Stimulated activated CD4-positive, alpha-beta T cell treated with anti-CD3 and anti-CD28 coated beads, Interleukin-2, amount 100 ng/mL, for 24 hours (primary cell): ENCODE measurements at places on chromosomes 2 and 18.
A peak's percentile ranks its signal among the peaks of the same experiment; 100 is the strongest.

GRCh38 chr2:53793261-53793660 lies 6.4 kb downstream of the ERLEC1 start:
- DNase-seq, result no peak

- no peak for DNase-seq
These were observed 647.8 kb upstream of the SLC39A10 start for GRCh38 chr2:195009202-195009601.

GRCh38 chr2:69549421-69549820 lies 94.1 kb downstream of the AAK1 start:
- DNase-seq, result no peak

- DNase-seq, result no peak
These were observed 73.1 kb downstream of the RTN4 start for GRCh38 chr2:54977149-54977548.

DNA sequence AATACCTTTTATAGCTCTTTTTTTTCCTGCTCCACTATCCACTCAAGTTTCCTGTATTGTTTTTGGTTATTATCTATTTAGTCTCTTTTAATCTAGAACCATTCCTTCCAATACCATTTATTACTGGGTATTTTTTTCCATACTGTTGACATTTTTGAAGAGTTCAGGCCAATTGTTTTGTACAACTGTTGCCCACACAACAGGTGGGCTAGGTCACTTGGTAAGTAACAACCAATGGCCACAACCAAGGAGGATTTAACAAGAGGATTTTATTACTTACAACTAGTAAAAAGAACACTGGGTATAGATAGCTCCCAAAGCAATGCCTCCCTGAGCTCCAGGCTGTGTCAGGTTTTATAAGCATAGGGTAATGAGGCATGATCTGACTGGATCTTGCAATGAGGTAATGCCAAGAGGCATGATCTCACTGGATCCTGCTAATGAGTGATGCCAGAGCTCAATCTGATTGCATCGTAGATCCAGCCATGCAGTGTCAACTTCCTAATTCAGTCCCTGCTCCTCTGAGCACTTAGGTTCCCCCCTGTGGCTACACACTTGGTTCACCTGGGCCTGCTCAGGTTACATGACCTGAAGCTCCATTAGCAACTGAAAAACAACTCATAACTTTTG lies 7.1 kb upstream of the CEP68 start:
- DNase-seq, result no peak

DNA sequence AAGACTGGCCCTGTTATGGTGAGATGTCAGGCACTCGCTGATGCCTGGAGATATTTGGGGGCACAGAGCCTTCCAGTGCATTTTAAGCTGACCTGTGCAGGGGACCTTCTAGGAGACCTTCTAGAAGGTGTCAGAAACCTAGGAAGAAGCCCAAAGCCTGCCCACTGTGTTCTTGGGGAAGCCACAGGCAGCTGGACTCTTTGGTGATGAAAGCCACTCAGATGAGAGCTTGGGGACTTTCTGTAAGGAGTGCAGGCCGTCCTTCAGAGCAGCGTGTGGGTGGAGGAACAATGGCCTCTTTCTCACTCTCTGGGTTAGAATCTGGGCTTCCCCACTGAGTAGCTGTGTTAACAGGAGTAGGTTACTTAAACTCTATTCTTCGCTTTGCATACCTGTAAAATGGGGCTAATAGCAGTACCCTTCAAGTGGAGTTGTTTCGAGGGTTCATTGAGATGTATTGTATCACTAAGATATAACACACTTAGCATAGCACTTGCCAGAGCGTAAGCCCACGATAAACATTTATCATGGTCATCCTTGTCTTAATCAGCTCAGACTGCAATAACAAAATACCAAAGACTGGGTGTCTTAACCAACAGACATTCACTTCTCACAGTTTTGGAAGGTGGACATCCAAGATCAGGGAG lies 322.3 kb upstream of the EPAS1 start:
- DNase-seq, result no peak

- DNase-seq, result no peak
These were observed 49.8 kb downstream of the FBXO15 start for GRCh38 chr18:74097803-74098202.

DNA sequence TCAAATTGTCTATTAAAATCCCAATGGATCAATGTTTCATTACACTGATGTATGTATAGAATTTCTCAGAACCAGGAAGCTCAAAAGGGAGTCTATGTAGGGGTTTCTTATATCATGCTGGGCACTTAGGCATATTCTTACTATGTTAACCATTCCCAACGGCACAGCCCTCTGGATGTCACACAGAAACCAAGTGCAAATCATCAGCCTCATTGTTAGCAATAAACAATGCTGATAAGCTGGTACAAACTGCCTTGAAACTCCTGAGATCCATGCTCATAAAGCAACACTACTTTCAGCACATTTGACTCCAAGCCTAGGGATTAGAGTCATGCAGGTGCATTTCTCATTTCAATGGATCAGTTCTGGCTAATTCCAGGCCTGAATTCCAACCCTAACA lies 730.2 kb upstream of the SLC39A10 start:
- DNase-seq, result no peak

DNA sequence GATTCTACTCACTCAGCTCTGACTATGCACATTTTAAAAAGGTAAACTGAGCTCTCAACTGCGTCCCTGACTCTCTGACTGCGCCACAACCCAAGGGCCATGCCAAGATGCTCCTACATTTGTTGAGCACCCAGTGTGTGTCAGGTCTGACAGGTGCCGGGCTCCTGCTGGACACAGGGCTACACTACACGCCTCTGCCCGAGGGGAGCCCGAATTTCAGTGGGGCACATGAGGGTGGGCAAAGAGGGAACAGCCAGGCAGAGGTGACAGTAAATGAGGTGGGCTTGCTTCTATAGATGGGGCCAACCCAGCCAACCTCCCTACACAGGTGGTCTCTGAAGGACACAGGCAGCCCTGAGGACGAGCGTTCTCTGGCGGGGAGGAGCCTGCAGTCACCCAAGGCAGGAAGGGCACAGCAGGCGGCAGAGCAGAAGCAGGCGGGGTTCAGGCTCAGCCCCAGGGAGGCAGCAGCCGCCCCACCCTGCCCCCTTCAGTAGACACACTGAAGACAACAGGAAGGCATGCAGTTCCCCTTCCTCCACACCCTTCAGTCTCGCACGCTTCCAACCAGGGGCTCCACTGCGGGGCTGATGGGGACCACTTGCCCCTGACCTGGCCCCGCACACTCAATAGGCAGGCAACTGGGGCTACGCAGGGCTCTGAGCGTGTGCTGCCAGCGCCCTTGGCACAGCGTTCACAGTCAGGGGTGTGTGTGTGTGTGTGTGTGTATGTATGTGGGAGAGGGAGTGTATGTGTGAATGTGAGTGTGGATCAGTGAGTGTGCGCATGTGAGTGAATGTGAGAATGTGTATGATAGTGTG lies 98.4 kb downstream of the UXS1 start:
- peak; percentile 67 for DNase-seq

DNA sequence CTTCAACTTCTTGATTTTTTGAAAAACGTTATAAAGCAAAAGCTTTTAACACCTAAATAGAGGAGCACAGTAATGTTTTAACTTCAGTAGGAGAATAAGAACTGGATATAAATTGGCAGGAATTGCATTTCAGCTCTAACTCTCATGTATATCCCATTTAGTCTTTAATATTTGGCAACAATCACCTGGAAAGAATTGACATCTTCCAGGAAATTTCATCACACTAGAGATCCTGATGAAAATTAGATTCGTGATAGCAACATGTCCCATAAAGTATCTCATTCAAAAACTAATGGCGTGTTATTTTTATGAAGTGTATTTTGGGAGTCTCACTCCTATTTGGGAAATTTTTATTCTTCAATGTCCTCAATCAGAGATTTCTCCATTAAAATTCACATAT lies 131.1 kb upstream of the DNAJC10 start:
- no peak for DNase-seq

DNA sequence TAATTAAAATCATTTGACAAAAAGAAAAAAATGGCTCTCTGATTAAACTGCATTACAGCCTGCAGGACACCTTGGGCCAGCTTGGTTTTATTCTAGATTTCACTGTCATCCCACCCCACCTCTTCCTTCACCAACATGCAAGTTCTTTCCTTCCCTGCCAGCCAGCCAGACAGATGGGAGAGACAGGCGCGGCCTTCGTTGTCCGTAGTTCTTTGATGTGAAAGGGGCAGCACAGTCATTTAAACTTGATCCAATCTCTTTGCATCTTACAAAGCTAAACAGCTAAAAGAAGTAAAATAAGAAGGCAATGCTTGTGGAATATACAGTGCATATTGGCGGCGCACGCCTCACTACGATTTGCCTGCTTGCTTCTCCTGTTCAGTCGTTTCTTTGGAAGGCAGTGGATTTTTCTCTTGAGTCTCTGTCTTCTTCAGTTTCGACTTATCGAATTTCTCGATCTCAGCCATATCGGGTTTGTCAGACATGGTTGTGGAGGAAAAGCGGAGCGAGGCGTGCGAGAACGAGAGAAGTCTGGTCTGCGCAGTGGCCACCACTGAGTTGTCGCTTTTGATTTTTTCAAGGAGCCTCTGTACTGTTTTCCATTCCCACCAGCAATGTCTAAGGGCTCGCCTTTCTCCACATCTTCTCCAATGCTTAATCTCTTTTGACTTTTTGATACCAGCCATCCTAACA lies 22.4 kb downstream of the COLEC11 start:
- DNase-seq, result no peak

- no peak for DNase-seq
These were observed 117.6 kb downstream of the ALPK2 start for GRCh38 chr18:58511306-58511705.

- no peak for DNase-seq
These were observed 12.0 kb downstream of the UGP2 start for GRCh38 chr2:63853527-63854310.

DNA sequence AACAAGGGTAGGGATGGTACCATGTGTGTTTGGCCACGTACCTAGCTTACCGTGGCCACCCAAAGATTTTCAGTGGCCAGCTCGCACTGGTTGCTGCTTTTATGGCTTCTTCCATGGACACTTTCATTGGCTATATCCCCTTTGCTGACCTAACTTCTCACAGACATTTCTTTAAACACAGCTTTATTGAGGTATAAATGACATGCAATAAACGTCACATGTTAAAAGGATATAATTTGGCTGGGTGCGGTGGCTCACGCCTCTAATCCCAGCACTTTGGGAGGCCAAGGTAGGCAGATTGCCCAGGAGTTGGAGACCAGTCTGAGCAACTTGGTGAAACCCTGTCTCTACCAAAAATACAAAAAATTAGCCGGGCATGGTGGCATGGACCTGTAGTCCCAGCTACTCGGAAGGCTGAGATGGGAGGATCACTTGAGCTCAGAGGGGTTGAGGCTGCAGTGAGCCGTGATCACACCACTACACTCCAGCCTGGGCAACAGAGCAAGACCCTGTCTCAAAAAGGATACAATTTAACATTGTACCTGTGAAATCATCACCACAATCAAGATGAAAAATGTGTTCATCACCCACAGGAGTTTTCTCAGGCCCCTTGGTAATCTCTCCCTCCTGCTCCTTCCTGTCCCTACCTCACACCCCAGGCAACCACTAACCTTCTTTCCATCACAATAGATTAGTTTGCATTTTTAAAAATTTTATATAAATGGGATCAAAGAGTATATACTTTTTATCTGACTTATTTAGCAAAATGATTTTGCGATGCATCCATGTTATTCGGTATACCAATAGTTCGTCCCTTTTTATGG lies 127.8 kb upstream of the PPP1CB start:
- DNase-seq, result no peak

DNA sequence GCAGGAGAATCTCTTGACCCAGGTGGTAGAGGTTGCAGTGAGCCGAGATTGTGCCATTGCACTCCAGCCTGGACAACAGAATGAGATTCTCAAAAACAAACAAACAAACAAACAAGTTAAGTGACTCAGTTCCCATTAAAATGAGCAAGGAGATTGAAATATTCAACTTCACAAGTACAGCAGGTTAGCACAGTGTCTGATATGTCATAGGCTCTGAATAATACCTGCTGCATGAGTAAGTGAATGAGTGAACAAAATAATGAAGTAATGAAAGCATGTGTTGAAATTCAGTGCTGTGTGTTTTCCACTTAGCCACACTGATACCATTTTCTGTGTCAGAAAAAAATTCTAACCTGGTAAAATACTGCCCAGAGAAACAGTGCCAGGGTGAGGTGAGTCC lies 41.9 kb upstream of the SETBP1 start:
- no peak for DNase-seq

GRCh38 chr2:40148334-40148733 lies 303.6 kb downstream of the SLC8A1 start:
- DNase-seq, result no peak

- no peak for DNase-seq
These were observed 66.9 kb downstream of the CIB4 start for GRCh38 chr2:26574066-26574899.
